SK-MEL-5 (cell line): ENCODE measurements at places on chromosomes 2 and 18.

GRCh38 chr2:218381916-218382366 lies at the start of gene SLC11A1:
Gene SLC11A1, plus strand, starts transcription at chr2:218382273. Its CDS starts 96 bp downstream, at chr2:218382369.
- DNase-seq: no peak

- peak; percentile 20 for DNase-seq
Measured at GRCh38 chr2:61396005-61396404, 74.9 kb downstream of the USP34 start.

DNA sequence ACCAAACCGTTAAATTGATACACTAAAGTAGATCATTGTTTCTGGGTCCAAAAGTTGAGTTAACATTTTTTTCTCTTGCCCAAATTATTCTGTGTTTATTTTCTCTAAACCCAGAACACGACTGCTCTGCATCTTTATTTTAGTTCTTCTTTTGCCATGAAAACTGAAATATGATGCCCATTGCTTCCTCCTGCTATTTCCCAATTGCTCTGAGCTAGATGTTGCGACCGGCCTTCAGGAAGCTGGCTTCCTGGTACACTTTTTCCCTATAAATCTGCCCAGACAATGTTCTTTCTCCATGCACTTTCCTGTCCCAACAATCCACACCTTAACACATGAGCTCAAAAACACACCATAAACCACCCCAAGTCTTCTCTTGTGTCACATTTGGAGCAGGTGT lies 501.4 kb downstream of the FBXO15 start:
- DNase-seq: no peak

- DNase-seq: peak; percentile 29
Measured at GRCh38 chr2:231685349-231686191, 22.8 kb upstream of the PTMA start.

- DNase-seq: no peak
Measured at GRCh38 chr2:226795281-226796011, 4.2 kb downstream of the IRS1 start.
